Kidney (tissue), 22 donors: ENCODE measurements at places on chromosomes 6 and 20.

- no peak for DNase-seq
Measured at GRCh38 chr6:113907102-113907815, 50.1 kb downstream of the MARCKS start.

DNA sequence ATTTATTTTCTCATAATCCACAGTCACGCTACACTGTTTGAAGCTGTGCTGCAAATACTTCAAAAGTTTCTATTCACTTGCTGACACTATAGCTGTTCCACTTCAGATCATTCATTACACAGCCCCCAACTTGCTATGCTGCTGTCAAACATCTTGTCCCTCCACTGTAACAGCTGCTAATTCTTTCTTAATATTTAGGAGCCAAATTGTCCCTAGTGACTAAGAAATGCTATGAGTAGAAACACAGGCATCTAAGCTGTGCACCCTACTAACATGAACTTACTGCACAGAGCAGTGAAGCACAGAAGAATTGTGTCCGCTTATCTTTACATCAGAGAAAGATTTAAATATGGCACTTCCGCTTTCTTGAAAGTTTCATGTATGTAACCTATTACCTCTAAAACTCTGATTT, 91.3 kb downstream of the PDE10A start:
- DNase-seq: no peak

- DNase-seq: no peak
Measured at GRCh38 chr6:153437193-153437592, 306.1 kb upstream of the RGS17 start.

DNA sequence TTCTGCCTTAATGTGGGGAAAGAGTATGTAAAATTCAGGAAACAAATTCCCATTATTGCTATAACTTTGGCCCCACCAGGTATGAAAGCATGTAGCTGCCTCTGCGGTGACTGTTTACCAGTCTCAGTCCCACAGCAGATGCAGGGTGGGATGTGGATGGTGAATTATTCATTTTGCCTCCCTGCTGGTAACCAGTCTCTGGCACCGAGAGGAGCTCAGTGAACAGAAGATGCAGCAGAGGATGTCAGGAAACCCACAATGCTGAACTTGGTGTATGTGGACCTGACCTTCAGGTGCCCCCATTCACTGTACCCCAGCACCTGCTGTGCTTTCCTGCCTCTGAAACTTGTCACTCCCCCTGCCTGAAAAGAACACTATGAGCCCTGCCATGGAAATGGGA, 8.8 kb upstream of the METTL24 start:
- no peak for DNase-seq

DNA sequence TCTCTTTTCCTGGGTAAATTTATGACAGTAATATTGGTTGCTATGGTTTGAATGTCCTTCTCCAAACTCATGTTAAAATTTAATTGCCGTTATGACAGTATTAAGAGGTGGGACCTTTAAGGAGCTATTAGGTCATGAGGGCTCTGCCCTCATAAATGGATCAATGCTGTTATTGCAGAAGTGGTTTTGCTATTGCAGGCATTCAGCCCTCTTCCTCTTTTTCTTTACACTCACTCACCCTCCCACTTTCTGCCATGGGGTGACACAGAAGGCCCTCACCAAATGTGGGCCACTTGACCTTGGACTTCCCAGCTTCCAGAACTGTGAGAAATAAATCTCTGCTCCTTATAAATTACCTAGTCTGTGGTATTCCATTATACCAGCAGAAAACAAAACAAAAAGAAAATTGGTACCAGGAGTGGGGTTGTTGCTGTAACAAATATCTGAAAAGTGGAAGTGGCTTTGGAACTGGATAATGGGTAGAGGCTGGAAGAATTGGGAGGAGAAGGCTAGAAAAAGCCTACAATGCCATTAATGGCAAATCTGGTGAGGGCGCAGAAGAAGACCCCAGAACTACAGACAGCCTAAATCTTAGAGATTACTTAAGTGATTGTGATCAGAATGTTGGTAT, 24.8 kb upstream of the IGF2R start:
- DNase-seq: no peak
